ENCODE measurements at places on chromosomes 3 and 15.

- DNase-seq: no peak
Measured at GRCh38 chr3:120741320-120741719, 996 bp downstream of the RABL3 start.

DNA sequence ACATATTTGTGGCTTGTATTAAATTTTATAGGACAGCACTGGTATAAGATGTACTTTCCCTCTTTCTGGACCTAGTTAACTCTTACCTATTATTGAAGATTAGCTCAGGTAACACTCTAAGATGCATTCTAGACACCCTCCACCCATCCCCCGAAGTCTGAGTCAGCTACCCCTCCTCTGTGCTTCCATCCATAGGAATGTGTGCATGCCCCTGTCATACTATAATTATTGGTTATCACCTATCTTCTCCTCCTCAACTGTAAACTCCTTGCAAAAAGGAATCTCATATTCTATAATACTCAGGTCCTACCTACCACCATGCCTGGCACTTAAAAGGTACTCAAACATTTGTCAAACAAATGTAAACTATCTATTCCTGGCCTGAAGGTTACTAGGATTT is 3.0 kb downstream of the PEAK1 start:
- DNase-seq: no peak

GRCh38 chr3:157098121-157098822 is 61.7 kb downstream of the CCNL1 start:
- DNase-seq: no peak

GRCh38 chr3:49238274-49239127 is 38.5 kb downstream of the C3orf62 start:
- DNase-seq: no peak

DNA sequence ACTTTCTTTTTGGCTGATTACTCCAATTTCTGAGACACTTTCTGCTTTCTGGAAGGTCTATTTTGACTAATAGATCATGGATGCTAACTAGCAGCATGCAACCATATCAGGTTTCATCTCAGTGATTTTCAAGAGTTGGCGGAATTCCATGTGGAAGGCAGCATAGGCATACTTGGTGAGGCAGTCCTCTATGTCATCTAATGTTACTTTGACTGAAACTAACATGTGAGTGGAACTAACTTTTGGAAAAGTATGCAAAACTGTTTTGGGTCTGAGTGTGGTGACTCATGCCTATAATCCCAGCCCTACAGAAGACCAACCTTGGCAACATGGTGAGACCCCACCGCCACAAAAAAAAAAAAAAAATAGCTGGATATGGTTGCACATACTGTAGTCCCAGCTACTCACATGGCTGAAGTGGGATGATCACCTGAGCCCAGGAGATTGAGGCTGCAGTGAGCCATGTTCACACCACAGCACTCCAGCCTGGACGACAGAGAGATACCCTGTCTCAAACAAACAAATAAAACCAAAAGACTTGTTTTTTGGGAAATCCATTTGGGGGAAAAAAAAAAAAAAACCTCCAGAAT is 1033.7 kb downstream of the ROBO1 start:
- peak; percentile 63 for DNase-seq

- DNase-seq: no peak
Measured at GRCh38 chr15:40470423-40471104, at the start of gene CHST14. TSS of gene CHST14 (plus strand) at chr15:40470984. CDS start at chr15:40471214, 230 bp downstream.

Data from HFF-Myc (cell line).